ENCODE measurements at places on chromosomes 3 and 15.

GRCh38 chr3:12954891-12955650 is 113.7 kb upstream of the RPL32 start:
- DNase-seq, result no peak

DNA sequence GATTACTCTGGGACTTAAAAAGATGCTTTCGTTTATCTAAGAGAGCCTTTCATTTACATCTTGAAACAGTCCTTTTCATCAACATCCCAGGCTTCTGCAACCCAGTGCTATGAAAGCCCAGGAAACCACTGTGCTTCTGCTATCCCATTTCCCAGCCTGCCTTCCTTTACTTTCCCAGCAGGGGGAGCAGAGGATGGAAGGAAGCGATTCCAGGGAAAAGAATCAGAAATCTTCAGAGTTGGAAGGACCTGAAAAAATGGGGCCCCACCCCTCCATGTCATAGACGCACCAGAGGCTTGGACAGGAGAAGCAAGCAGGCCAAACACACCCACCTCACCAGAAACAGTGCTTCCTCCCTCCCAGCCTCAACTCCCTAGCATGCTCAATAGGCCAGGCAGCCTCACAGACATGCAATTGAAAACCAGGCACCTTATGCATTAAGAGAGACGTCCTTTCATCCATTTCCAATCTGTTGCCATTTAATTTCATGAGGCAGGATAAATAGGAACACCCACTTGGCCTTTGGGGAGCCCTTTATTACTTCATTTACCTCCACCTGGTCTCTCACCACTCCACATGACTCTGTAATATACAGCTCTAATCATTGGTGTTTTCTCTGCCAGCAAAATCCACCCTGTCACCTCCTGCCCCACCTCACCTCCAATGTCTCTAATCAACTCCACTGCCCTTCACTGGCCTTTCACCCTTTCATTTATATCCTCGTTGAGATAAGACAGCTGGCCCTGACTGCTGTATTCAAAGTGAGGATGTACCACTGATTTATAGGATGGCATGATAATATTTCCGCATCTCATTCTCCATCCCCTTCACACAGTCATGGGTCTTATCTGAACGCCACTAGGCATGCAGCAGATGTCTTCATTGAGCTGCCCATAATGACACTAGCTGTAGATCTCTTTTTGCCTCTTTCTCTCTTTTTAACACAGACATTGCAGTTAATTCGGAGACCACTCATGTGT is 583.9 kb downstream of the NTRK3 start:
- DNase-seq, result no peak

DNA sequence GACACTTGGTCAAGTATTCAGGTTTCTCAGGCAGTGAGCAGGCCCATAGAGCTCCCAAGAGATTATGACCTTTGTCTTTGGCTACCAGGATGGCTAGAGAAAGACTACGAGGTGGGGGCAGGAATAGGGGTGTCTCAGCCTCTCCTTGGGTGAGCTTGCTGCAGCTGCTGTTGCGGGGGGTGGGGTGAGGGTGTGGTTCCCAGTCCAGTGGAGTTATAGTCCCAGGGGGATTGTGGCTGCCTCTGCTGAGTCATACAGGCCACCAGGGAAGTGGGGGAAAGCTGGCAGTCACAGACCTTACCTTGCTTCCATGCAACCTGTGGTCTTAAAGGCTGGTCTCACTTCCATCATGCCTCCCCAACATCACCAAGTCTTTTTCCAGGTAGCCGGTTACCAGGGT is 31.7 kb downstream of the ATP2C1 start:
- DNase-seq, result no peak

DNA sequence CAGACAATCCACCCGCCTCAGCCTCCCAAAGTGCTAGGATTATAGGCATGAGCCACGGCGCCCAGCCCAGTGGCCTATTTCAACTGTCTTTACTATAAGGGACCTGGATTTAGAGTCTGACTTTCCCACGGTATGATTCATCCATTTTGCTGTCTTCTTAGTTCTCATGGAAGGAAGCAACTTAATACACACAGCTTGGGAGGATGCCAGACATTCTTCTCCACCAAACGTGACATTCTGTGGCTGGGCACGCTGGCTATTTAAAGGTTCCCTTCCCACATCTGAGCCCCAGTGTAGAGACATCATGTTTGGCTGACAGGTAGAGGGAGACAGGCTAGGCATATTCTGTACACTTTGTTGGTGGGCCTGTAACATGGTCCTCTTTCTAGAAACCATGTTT is 26.2 kb downstream of the FAM43A start:
- DNase-seq, result no peak

DNA sequence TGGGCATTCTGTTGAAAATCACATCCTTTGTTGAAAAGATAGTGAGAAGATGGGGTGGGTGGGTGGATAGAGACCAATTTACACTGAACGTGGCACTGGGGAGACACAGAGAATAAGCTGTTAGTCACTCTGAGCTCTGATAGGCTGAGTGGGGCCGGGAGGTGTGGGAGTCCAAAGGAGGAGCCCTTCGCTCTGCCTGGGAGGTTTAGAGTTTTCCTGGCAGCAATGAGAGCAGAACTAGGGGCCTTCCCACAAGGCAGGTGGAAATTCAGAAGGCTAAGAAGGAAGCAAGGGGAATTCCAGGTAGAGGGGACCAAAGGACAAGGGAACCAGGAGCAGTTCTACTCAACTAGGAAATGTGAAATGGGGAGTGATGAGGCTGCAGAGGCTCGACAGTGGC is 272.7 kb downstream of the RPLP1 start:
- no peak for DNase-seq

DNA sequence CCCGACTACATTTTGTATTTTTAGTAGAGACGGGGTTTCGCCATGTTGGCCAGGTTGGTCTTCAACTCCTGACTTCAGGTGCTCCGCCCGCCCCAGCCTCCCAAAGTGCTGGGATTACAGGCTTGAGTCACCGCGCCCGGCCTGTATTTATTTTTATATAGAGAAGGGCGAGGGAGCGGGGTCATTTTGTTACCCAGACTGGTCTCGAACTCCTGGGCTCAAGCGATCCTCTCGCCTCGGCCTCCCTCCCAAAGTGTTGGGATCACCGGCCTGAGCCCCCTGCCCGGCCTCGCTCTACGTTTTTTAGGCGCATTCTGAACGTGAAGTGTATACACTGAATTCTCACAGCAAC is 514 bp upstream of the PPP4R2 start:
- DNase-seq, result no peak

DNA sequence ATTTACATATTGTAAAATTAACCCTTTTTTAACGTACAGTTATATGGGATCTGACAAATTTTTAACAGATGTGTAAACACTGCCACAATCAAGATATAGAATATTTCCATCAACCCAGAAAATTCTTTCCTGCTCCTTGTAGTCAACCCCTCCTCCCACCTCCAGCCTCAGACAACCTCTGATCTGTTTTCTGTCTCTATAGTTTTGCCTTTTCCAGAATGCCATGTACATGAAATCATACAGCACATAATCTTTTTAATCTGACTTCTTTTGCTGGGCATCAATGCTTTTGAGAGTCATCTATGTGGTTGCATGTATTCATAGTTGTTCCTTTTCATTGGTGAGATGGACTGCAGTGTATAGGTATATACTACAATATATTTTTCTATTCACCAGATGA is 153.0 kb downstream of the SMAD6 start:
- DNase-seq, result no peak

GRCh38 chr15:29225534-29226234 is 43.9 kb downstream of the NSMCE3 start:
- no peak for DNase-seq

- no peak for DNase-seq
These were observed 602.0 kb downstream of the TBL1XR1 start for GRCh38 chr3:176595307-176595706.

GRCh38 chr3:167095976-167096375 is 284.1 kb downstream of the ZBBX start:
- no peak for DNase-seq

DNA sequence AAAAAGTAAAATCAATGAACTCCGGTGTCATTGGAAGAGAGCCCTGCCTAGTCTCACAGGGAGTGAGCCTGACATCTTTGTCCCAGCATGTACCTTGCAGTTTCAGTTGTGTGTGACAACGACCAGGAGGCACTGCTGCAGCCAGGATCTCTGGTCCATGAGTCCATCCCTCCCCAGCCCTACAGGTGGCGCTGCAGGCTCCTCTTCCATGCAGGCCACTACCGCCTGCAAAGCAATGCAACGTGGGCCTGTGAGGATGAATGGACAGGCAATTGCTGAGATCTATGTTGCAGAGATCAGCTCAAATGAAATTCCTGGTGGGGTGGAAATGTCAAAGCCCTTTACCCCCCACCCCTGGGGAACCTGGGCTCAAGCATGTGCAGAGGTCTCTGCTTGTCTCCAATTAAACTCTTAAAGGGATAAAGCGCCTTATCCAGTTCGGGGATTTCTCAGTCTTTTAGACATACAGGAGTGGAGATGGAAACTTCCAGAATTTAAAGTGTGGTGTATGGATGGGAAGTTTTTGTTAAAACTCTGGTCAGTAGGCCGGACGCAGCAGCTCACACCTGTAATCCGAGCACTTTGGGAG is 35.8 kb downstream of the TKT start:
- peak; percentile 52 for DNase-seq

DNA sequence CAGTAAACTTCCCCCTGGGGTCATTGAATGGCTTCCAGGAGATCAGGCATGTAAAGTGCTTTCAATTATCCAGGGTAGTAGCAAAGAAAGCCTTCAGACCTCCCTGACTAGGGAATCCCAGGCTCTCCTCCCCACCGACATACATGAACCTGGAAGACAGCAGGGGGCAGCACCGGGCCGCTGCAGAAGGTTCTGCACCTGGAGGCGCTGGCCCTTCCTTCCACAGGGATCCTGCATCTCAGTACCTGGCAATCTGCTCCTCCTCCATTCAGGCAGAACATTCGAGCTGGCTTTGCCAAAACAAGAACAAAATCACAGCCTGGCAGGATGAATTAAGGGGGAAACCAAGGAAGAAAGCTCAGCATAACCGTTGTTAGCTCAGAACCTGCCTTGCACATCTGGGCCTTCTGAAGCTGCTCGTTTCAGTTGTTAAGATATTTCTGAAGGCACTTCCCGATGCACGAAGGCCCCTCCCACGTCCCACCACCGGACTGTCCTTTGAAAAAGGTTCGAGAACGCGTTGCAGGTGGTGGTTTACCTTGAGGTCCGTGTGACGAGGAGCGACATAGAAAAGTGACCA is 237.7 kb downstream of the SLCO3A1 start:
- DNase-seq, result no peak

GRCh38 chr3:139103484-139103883 is 58.8 kb upstream of the PRR23C start:
- DNase-seq, result no peak

- DNase-seq, result no peak
These were observed 121.5 kb downstream of the XXYLT1 start for GRCh38 chr3:195149292-195150030.

- no peak for DNase-seq
These were observed 59.9 kb downstream of the SUCNR1 start for GRCh38 chr3:151933234-151933853.

DNA sequence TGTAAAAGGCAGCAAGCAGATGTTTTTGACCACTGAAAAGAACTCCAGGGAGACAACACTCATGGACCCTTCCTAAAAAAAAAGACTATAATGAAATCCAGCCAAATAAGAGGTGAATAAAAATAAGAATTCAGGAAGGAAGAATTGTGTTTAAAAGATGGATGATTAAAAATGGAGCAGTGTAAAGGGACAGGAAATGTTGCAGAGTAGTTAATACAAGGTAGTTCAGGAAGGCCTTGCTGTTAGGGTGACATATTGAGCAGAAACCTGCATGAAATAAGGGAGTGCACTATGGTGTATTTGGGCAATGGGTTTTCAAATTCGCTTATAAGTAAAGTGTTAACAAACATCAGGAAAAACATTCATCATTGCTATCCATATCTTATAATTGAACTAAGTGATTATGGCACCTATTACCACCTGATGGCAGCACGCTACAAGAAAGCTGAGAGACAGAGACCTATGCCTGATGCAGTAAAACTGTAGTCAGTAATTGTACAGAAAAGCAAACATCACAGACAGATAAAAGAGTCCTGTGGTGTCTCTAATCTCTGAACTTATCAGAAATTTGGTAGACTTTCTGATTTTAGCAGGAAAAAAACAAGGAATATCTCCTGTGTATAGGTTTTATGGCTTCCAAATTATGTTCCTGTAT is 5.8 kb upstream of the DBR1 start:
- no peak for DNase-seq

DNA sequence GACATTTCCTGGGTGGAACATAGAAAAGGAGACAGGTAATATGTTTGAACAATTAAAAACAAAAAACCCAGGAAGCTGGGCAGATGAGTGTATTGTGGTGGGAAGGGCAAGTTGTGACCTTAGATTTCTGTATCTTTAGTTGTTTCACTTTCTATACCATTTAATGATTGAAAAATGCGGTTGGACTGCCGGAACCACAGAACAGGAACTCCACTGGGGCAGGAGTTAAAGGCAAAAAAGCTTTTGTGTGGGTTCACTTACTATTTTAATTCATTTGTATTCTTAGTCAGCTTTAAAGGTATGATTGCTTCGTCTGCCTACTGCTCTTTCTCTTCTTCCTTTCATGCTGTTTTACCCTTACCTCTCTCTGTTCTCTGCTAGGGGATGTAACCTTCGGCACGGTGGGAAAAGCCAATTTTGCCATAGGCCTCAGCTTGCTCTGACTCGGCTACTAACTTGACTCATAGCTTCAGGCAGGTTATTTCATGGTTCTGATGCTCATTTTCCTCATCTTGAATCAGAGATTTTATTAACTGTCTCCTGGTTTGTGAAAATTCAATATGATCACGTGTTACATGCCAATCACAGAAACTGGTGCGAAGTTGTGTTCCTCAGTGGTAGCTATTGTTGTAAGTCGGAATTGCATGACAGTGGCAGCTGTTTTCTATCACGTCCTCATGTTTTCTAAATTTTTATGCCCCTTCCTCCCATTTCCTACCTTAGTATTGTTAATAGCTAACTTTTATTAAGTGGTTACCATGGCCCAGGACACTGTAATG is 1.6 kb upstream of the MCTP2 start:
- DNase-seq, result no peak

GRCh38 chr3:72054976-72055375 is 270.0 kb upstream of the PROK2 start:
- DNase-seq, result no peak

DNA sequence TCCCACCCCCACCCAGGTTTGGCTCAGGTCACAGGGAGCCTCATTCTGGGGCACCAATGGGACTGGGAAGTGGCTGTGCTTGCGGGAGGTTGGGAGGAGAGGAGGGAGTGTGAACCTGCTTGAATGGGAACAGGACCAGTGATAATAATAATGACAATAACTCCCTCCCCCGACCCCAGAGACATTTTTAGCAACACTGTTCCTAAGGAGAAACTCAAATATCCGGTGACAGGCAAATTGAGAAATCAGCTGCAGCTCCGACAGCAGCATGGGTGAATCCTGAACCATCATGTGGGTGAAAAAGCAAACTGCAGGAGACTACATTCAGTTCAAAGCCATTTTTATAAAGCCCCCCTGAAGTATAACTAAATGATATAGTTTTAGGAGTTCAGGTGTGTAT is 11.6 kb upstream of the RPL29 start:
- DNase-seq, result no peak

- DNase-seq, result no peak
These were observed 301.4 kb downstream of the GABRG3 start for GRCh38 chr15:27272427-27272826.
